ENCODE measurements at places on chromosomes 7 and 10. TPM values are rescaled to one million over a fixed set of nuclear protein-coding genes. Genes with fewer than 3 reads are reported as not detected.

TUBB8 gene
- total RNA-seq, result not detected

IRF5 gene
- 17.4 TPM for total RNA-seq

ALOX5 gene
- 2.0 TPM for total RNA-seq

CPA1 gene
- 0.34 TPM for total RNA-seq

CHAT gene
- total RNA-seq, result not detected

ZNF727 gene
- not detected for total RNA-seq

HKDC1 gene
- 22.7 TPM for total RNA-seq

RNF32 gene
- total RNA-seq, result not detected

SCIN gene
- not detected for total RNA-seq

CFAP46 gene
- total RNA-seq, result 1.4 TPM

CALY gene
- not detected for total RNA-seq

CAV1 gene
- 219 TPM for total RNA-seq

GNAT3 gene
- total RNA-seq, result not detected

FUOM gene
- total RNA-seq, result 9.6 TPM

SPDYE1 gene
- total RNA-seq, result not detected

KNDC1 gene
- total RNA-seq, result 3.2 TPM

ZNF746 gene
- 20.9 TPM for total RNA-seq

NODAL gene
- total RNA-seq, result not detected

YWHAG gene
- total RNA-seq, result 151 TPM

CRPPA gene
- total RNA-seq, result 0.26 TPM

ZNF33B gene
- 10.4 TPM for total RNA-seq

NYAP1 gene
- not detected for total RNA-seq

WIPF3 gene
- not detected for total RNA-seq

TCTN3 gene
- 41.8 TPM for total RNA-seq

LRIT1 gene
- total RNA-seq, result not detected

TPK1 gene
- total RNA-seq, result 3.9 TPM

NEBL gene
- 1.6 TPM for total RNA-seq

Measured in A172 (cell line).